ENCODE measurements at places on chromosomes 2 and 18.
A peak's percentile ranks its signal among the peaks of the same experiment; 100 is the strongest.

DNA sequence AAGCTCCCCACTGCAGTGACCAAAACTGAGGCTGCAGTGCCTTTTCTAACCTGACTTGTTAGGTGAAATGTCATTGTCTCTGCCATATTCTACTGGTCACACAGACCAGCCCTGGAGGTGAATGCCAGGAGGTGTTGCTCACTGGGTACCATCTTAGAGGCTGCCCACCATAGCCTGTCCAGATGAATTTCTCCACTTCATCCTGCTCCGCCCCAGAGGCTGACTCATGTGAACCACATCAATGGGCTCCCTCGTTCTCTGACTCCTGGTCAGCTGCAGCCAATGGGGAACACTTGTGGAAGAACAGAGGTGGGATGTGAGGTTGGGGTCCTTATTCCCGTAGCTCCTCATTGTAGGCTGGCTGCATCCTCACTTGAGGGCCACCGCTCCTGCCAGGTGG is 3.4 kb upstream of the NARS1 start:
- peak; percentile 78 for DNase-seq

- DNase-seq: no peak
These were observed 145.9 kb downstream of the RTP5 start for GRCh38 chr2:242015108-242016065.

GRCh38 chr2:128404709-128405466 is 86.2 kb upstream of the HS6ST1 start:
- no peak for DNase-seq

- DNase-seq: no peak
These were observed at the start of gene TMEM163 for GRCh38 chr2:134718817-134719814. Gene TMEM163, minus strand, starts transcription at chr2:134719000.

DNA sequence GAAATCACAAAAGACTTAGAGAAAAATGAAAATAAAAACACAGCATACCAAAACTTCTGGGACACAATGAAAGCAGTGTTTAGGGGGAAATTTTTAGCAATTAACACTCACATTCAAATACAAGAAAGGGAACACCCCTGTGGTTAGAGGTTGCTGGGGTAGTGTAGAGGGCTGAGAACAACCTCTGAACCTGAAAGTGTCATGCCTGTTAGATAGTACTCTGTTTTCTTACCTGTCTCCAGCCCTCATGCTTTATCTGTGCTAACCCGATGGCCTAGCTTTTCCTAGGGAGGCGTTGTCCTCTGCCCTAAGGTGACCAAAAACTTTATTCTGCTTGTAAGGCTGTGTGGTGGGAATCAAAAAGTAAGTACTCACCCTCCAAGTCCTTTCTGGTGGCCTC is 122.6 kb upstream of the OTX1 start:
- DNase-seq: no peak

DNA sequence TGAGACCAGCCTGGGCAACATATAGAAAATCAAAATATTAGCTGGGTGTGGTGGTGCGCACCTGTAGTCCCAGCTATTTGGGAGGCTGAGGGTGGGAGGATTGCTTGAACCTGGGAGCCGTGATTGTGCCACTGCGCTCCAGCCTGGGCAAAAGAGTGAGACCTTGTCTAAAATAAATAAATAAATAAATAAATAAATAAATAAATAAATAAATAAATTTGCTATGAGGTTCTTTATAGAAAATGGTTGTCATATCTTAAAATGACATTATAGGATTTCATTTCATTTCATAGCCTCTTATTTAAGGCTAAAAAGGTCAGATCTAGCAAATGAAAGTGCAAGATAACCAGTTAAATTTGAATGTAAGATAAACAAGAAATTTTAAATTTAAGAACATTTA is 193.0 kb downstream of the NAPG start:
- no peak for DNase-seq

DNA sequence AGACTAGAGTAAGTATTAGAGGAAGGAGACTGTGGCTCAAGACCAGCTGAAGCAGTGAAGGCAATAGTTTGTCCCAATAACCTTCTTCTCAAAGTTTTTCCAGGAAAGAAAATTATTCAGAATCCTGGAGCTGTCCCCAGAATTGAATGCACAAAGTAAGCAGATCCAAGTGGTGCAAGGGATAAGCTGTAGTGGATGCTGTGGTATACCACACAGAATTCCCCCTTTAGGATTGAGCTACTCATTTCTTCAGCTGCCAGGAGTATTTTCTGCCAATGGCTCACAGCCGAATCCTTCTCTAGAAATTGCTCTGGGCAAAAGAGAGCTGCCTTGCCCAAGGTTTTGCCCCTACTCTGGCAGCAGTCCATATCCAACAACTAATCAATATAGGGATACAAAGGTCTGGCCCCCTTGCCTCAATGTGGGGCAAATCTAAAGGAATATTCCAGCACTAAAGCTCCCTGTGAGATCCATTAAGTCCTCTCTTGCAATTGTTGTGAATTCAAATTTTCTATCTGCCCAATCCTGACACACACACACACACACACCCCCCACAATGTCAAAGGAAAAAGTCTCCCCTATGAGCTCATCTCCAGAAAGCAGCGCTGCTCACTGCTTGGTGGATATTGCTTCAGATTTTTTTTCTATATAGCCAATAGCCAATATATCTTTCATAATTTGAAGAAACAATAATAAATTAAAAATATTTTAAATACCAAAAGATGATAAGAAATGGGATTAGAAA is 18.4 kb upstream of the TCF7L1 start:
- DNase-seq: no peak

GRCh38 chr18:76654577-76654976 is 159.5 kb upstream of the ZNF516 start:
- no peak for DNase-seq

- DNase-seq: no peak
These were observed 324.5 kb upstream of the UBE2E3 start for GRCh38 chr2:180655842-180656454.

DNA sequence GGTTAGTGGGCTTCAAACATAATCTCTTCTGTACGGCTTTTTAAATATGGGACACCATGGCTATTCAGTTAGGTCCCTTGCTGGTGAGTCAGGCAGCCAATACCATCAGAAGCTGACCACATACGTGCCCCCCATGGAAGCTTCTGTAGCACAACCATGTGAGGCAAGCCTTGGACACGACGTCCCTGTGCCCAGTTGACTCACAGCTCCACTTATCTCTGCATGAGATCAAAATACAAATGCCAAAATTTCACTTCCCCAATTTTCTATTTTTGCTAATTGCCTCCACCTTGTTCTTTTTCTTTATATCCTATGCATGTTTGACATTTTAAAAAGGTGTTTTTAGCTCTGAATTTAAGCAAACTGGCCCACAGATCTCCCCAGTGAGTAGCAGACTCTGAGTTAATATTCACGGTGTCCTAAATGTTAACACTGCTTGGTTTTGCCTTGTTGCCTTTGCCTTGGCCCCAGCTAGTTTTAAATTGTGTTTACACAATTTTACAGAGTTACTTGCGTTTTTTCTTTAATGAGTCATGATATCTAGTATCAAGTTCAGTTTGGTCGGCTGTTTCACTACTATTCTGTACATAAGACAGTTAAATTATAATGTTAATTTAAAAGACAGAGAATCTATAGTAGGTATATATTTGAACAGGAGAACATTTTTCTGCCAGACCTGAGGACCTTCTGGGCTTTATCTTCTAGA is 77.5 kb downstream of the CDCA7 start:
- peak; percentile 6 for DNase-seq

GRCh38 chr18:79379251-79379905 is 16.4 kb upstream of the NFATC1 start:
- no peak for DNase-seq

DNA sequence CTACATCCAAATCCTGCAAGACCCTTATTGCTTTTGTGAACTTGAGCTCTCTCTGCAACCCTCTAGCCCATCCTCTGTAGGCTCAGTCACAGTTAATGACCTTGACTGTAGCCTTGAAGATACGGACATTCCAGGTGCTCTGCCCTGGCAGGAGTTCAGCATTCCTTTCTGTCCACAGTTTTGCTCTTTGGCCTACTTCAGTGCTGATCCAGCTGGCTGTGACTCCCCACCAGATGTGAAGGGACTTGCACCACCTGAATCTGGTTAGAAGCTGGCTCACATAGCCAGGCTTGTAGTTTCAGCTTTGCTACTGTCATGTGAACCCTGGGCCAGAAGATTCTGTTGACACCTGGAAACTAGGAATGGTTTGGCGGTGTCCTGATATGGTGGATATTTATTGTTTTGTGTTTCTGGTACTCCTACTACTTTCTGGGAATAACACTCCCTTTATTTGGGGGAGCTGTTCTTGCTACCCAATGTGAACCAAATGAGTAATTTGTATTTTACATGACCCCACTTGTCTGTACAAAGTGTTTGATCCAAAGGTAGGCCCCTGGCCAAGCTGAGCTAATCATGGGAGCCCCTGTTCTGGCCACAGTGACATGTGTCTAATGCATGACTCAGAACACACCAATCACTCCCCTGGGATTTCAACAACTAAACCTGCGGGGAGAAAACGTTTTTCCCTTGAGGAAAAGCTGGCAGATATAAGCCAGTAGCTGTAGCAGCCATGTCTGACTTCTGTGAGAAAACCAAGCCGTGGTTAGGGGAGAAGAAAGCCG is 73.4 kb downstream of the CDCA7 start:
- DNase-seq: peak; percentile 42

DNA sequence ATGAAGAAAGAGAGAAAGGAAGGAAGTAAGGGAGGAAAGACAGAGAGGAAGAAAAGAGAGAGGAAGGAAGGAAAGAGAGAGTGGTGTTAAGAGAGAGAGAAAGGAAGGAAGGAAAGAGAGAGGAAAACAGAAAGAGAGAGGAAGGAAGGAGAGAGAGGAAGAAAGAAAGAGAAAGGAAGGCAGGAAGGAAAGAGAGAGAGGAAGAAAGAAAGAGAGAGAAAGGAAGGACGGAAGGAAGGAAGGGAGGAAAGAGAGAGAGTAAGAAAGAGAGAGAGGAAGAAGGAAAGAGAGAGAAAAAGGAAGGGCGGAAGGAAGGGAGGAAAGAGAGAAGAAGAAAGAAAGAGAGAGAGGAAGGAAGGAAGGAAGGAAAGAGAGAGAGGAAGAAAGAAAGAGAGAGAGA is 127.4 kb downstream of the GALNT3 start:
- DNase-seq: no peak

- DNase-seq: no peak
These were observed 197.8 kb downstream of the TNS1 start for GRCh38 chr2:217804791-217805667.

DNA sequence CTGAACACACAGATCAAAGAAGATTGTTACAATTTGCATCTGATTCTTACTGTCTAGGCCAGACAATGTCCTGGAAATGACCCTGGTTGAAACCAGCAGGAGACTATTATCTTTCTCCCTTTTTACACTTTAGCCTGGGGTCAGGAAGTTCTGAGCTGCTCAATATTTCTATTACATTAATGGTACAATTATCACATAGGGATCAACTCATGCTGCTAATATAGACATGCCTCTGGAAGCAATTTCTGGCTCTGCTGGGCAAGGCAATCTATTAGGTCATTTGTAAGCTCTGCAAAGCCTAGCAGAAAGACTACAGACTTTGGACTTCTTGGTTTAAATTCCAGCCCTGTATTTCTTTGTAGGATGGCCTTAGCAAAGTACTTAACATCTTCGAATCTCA is 205.3 kb downstream of the LRP1B start:
- no peak for DNase-seq

GRCh38 chr2:130259594-130259993 is 61.4 kb upstream of the TUBA3E start:
- no peak for DNase-seq

GRCh38 chr2:136162438-136162837 is 44.5 kb upstream of the CXCR4 start:
- no peak for DNase-seq

DNA sequence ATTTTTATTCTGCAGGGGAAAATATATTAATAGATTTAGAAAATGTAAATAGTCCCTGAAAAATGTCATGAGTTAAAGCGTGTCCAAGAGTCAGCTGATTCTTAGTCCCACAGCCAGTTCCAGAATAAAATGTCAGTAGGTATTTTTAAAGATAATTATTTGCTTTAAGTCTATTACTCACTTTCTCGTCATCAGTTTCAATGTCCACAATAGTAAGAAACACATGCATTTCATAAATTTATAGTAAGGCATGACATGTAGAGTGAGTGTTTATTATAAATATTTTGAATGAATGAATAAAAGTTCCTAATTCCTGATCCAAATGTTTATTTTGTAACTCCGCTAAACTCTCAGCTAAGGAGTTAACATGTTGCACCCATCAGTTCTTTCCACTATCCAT is 1044.0 kb upstream of the PIK3C3 start:
- DNase-seq: no peak

DNA sequence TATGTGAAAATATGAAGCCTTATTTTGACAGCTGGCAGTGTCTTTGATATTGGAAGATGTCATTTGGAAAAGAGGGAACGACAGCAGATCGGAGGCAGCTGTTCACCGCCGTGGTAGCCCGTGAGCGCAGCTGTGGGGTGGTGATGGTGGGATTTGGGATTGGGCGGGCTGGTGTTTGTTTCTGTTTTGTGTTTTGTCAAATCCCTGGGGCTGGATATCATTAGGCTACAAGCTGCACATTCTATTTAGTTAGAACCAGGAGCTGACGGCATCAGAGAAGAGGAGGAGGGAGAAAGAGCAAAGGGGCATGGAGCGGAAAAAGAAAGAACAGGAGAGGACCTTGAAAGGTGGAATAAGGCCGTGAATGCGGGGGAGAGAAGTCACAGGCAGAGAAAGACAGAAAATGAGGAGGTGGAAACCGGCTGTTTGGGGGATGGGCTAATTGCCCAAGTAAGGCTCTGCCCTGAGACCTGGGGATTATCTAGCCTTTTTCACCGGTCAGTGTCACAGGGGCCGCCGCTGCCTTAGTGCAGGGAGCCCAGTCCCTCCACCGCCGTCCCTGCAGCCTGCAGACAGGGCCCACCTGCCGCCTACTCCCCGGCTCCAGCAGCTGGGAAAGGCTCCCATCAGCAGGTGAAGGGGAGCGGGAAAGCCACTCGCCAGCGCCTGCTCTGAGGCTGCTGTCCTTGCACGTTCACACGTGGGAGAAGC is 88.0 kb downstream of the ZCCHC2 start:
- no peak for DNase-seq

- DNase-seq: no peak
These were observed 94.3 kb downstream of the TWIST2 start for GRCh38 chr2:238942080-238942725.

- peak; percentile 65 for DNase-seq
These were observed 405 bp downstream of the SP3 start for GRCh38 chr2:173964565-173965371.

DNA sequence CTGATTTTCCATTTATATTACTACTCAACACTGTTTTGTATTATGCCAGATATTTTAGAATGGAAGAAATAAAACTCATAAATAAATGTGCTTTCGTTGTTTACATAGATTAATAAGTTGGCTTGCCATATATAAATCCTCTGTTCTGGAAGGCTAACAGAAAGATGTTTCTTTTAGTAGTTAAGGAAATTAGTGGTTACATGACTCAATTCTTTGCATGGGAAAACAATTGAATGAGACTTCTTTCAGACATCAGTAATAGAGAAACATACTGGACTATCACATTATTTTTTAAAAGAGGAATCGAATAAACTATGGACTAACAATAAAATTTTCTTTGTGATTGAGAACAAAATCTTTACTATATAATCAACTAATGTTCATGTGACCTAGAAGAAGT is 336.5 kb downstream of the KCNS3 start:
- DNase-seq: peak; percentile 20

GRCh38 chr2:127072970-127073369 is 34.0 kb downstream of the BIN1 start:
- no peak for DNase-seq

- no peak for DNase-seq
These were observed 46.7 kb upstream of the FLACC1 start for GRCh38 chr2:201403880-201404279.
